ENCODE measurements at places on chromosomes 3 and 15.

GRCh38 chr15:73054417-73054953, 2.2 kb downstream of the NEO1 start:
- DNase-seq: no peak

GRCh38 chr3:153973722-153974265, 147.4 kb upstream of the ARHGEF26 start:
- DNase-seq: no peak

GRCh38 chr3:72289692-72290071, 504.7 kb upstream of the PROK2 start:
- DNase-seq: no peak

DNA sequence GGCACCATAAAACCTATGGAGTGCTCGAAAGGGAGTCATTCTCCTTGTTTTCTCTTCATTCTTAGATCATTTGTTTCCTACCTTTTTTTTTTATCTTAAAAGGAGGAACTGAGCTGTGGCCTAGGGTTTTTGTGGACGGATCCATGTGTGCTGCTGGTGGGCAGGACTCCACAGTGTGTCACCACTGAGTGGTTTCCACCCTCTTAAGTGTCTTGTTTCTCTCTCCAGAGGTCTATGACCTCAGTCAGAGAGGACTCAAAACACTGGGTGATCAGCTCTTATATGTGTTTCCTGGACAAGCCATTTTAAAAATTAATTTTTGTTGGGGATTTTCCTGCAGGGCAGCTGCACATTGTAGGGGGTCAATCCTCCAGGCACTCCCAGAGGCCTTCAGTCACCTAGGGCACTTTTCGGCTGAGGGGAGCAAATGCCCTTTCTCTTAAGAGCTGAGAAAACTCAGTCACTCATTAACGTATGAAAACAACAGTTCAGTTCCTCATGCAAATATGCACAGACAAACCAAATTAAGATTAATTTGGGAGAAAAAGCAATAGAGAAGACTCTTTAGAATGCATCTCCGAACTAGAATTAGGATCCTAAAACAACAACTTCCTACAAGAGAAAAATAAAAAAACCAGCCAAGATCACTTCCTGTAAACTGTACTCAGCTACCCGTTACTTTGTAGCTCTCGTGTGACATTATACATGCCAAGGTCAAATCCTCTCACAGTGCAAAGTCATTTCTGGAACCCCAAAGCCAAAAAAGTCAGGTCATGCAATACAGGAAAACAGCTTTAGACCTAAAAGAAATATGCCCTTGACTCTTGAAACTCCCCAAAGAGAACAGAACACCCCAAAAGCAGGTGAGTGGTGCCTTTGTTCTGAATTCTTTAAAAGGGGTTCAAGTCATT, 27.6 kb upstream of the FAM3D start:
- no peak for DNase-seq

GRCh38 chr3:12027184-12027846, 23.1 kb downstream of the SYN2 start:
- DNase-seq: no peak

GRCh38 chr3:104154896-104155295, 1211.8 kb upstream of the ALCAM start:
- no peak for DNase-seq

- no peak for DNase-seq
Measured at GRCh38 chr15:64343841-64344240, 12.1 kb downstream of the CSNK1G1 start.

DNA sequence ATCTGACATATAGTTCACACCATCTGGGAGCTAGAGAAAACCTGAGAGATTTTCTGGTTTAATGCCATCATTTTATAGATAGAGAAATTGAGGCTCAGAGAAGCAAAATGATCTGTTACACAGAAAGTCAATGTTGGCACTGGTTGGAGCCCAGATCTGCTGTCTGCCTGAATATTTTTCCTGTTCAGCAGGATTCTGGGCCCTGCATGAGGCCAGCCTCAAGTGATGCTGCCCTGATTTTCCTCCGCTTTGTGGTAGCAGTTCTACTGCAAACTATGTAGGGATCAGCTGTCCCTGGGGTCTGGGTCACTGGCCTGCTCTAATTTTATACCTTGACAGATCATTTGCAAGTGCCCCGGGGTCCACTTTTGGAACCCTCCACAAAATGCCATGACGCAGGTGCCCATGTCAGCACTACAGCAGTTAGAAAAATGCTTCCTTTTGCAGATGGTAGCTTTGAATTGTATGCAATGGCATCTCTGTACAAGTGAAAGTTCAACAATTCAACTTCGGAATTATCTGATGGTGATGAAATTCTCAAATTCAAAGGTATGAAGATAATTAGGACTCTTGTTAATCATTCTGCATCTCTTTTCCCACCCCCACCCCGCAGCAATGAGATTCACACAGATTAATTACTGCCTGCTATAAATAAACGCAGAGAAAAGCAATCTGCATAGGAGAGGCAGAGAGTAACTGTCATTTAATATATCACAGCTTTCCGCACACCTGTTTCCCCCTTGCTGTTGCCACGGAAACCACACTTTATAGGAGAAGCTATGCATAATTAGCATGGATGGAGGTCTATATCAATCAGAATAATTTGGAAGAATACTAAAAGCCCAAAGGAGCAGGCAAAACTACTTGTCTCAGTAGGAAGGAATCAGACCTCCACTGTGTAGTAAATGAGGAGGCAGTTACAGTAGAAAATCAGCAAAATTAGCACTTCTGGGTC, 222.6 kb downstream of the PDCD6IP start:
- no peak for DNase-seq

GRCh38 chr3:194730365-194730764, 44.7 kb downstream of the FAM43A start:
- no peak for DNase-seq

GRCh38 chr3:188055388-188055787, 98.6 kb upstream of the LPP start:
- DNase-seq: no peak

DNA sequence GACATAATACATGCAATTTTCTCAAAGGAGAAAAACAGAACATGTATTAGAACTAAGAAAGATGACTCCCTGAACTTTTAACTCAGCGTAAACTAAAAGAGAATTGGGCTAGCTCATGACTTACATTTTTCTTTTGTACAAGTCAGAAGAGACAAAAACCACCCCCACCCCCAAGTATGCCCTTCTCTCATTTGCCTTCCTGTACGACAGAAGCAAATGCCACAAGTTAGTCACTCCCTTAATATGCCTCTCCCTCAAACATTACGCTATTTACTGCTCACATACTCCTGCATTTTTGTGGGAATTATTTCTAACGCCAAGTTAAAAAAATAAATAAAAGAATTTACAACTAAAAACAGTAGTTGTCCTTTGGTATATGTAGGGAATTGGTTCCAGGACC, 22.0 kb downstream of the CPEB1 start:
- no peak for DNase-seq

Measured in H1 (cell line).